ENCODE measurements at places on chromosomes 13 and 19.

GRCh38 chr13:112158961-112159360, 92.0 kb downstream of the SOX1 start:
- DNase-seq = no peak

DNA sequence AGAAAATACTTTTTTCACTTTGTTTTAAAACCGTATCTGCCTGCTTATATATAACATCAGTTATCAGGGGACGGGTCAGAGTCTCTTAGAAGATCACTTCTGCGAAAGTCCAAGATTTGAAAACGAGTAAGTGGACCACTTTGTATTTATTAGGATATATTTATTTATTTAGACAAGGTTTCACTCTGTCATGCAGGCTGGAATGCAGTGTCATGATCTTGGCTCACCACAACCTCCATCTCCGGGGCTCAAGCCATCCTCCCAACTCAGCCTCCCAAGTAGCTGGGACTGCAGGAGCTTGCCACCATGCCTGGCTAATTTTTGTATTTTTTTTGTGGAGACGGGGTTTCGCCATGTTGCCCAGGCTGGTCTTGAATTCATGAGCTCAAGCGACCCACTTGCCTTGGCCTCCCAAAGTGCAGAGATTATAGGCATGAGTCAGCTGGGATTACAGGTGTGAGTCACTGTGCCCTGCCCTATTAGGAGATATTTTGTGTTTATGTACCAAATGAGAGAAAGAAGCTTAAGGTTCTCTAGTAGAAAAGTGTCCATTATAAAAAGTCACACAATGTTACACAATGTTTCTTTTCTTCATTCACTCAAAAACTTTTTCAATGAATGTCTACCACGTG, 39.5 kb downstream of the RASL11A start:
- DNase-seq = no peak

GRCh38 chr19:40348961-40349507, 539 bp downstream of the PLD3 start:
- no peak for DNase-seq

DNA sequence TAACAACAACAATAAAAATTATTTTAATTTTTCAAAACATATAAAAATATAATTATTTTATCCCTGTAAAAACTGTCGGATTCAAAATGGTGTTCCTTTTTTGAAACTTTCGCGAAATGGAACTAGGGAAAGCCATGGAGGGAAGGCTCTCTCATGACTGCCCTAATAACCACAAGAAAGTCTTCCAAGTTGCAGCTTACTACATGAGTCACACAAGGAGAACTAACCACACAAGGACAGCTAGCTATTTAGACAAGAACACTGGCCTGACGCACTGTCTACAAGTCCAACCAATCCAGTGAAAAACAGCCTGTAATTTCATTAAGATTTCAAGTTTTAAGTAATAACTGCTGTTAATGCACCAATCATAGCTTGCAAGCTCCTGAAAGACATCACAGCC, 319.2 kb upstream of the PCDH9 start:
- DNase-seq = no peak

DNA sequence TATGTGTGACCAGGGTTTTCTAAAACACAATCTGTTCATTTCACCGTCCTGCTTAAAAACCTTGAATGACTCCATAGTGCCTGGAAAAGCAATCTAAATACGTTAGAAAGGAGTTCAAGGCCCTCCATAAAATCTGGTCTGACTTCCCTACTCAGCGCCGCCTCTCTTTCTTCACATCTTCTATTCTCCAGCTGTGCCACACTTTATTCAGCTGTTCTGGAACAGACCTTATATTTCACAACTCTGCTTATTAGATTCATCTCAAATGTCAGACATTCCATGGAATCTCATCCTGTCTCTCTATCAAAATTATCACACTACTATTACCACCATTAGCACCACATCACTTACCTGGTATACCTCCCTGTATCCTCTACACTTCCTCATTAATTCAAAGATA, 19.8 kb upstream of the SPART start:
- no peak for DNase-seq

DNA sequence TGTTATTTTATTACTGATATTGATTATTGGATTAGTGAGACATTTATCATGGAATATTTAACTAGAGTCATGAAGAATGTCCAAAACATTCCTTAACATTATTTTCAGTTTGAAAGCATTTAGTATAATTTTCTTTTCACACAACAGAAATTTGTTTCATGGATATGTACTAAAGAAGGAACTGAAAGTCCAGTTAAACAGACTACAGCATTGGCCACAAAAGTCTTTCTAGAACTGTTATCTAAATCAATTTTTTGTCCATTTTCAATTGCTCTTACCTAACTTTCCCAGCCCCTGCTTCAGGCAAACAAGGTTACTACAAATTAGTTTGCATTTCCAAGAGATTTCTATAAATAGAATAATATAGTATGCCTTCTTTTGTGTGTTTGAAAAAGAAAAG, 1018.0 kb upstream of the PCDH20 start:
- DNase-seq = no peak

Data from putamen (tissue), 1 donor.